ENCODE measurements at places on chromosomes 1 and 21. TPM values are rescaled to one million over a fixed set of nuclear protein-coding genes. Genes with fewer than 3 reads are reported as not detected.
A peak's percentile ranks its signal among the peaks of the same experiment; 100 is the strongest.

OR2T33 gene
- total RNA-seq = not detected

RYR2 gene
- total RNA-seq = 9.2 TPM

DMRTA2 gene
- total RNA-seq = not detected

CRABP2 gene
- 482 TPM for total RNA-seq

GRCh38 chr1:218900615-218901014 lies 273.1 kb upstream of the LYPLAL1 start:
- DNase-seq = no peak
- no peaks in the 10 kb centered on the region for H3K36me3 ChIP-seq
- no peak overlapping the region for H3K4me3 ChIP-seq
- no peaks in the 10 kb centered on the region for H3K27me3 ChIP-seq
- H3K4me1 ChIP-seq = no peaks in the 10 kb centered on the region

GRCh38 chr1:26046246-26047095 lies 553 bp upstream of the SLC30A2 start:
- no peak overlapping the region for H3K27ac ChIP-seq
- DNase-seq = no peak
- no peak overlapping the region for H3K4me3 ChIP-seq

- H3K4me1 ChIP-seq = peaks cover 23% of the 10 kb centered on the region
- no peak overlapping the region for H3K27ac ChIP-seq
- H3K4me3 ChIP-seq = no peak overlapping the region
Observed at GRCh38 chr1:6054596-6054995, 8.9 kb downstream of the KCNAB2 start.

DNA sequence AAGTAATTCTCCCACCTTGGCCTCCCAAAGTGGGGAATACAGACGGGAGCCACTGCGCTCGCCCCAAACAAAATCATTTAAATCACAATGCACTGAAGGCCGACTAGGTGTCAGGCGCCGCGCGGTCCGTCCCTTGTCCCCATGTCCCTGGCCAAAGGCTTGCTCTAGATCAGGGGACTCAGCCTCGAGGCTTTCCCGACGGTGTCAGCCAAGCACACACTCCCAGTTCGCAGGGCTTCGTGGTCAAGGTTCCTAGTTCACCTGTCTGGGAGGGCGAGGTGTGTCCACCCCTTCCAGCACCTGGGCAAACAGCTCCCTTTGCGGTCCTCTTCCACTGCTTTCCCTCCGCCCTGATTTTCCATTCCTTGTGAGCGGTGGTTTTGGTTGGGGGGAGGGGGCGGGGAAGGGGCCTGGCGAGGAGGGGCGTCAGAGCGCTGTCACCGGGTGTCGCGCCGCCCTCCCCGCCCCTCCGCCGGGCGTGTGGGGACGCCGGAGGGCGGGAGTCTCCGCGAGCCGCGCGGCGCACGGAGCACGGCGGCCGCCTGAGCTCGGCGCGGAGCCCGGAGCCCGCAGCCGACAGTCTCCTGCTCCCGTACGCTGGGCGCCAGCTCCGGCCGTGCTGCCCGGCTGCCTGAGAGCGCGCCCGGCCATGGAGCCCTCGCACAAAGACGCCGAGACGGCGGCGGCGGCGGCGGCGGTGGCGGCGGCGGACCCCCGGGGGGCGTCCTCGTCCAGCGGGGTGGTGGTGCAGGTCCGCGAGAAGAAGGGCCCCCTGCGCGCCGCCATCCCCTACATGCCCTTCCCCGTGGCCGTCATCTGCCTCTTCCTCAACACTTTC lies at the start of gene STUM:
Gene STUM, plus strand, starts transcription at position 509 of the 838 bp plus-strand sequence. Its CDS starts 141 bp downstream, at position 650.
- peaks cover 2% of the 10 kb centered on the region for H3K27me3 ChIP-seq
- H3K27ac ChIP-seq = peak within 1 kb of the TSS; percentile 20
- peaks cover 31% of the 10 kb centered on the region for H3K4me1 ChIP-seq
- H3K4me3 ChIP-seq = peak within 1 kb of the TSS; percentile 38
- no peak for DNase-seq

GRCh38 chr1:18808550-18808949 lies 50.9 kb downstream of the TAS1R2 start:
- no peak overlapping the region for H3K4me3 ChIP-seq
- DNase-seq = no peak
- peaks cover 4% of the 10 kb centered on the region for H3K27me3 ChIP-seq
- H3K4me1 ChIP-seq = peaks cover 20% of the 10 kb centered on the region

DNA sequence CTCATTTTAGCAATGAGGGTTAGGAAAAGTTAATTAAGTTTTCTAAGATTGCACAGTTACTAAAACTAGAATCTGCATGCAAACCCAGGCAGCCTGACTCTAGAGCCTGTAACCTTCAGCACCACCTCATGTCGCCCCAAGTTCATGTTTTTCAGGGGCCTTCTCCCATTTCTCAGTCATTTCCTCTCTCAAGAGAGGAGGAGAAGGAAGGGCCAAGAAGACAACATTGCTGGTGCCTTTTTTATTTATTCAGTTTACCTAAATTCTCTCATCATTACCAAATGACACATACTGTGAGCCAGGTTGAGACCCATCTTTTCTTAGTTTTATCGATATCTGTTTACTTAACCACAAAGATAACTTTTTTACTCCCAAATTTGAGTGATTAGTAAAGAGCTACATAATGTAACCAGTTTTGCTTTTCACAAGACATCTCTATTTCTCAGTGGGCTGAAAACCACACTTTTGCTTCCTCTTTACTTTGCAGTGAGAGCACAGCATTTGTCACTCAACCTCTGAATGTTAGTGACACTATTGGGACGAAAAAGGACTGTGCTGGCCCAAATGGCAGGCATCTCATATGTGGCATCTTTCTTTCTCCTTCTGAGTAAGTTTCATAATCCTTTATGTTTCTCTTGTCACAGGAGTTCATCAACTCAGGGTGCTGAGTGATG lies at the start of gene CD101:
Gene CD101, plus strand, starts transcription at position 507 of the 674 bp plus-strand sequence. Its CDS starts 58 bp downstream, at position 565.
- H3K36me3 ChIP-seq = no peaks in the 10 kb centered on the region
- no peaks in the 10 kb centered on the region for H3K27me3 ChIP-seq
- no peak for DNase-seq
- no peak within 1 kb of the TSS for H3K4me3 ChIP-seq
- H3K4me1 ChIP-seq = no peaks in the 10 kb centered on the region

DNA sequence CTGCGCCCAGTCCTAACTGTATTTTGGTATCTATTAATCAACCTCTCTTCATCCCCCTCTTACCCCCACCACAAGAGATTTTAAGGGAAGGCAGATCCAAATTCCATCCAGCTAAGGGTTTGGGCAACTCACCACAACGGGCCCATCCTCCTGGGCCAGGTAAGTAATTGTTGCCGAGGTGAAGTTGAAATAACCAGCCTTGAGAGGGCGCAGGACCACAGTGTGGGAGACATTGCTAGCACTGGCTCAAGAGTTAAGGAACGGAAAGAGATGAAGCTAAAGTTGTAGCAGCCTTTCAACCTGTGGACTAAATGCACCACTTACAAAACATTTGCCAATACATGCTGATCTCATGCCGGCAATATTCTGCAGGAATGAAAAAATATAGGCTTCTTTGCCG lies 5.9 kb downstream of the SSR2 start:
- H3K4me1 ChIP-seq = peaks cover 2% of the 10 kb centered on the region
- H3K27ac ChIP-seq = no peak overlapping the region
- no peaks in the 10 kb centered on the region for H3K27me3 ChIP-seq
- DNase-seq = no peak
- H3K4me3 ChIP-seq = no peak overlapping the region

- DNase-seq = no peak
- H3K36me3 ChIP-seq = no peaks in the 10 kb centered on the region
- H3K27me3 ChIP-seq = no peaks in the 10 kb centered on the region
- H3K27ac ChIP-seq = no peak overlapping the region
- no peaks in the 10 kb centered on the region for H3K4me1 ChIP-seq
Observed at GRCh38 chr1:243950166-243950565, 100.1 kb upstream of the AKT3 start.

DNA sequence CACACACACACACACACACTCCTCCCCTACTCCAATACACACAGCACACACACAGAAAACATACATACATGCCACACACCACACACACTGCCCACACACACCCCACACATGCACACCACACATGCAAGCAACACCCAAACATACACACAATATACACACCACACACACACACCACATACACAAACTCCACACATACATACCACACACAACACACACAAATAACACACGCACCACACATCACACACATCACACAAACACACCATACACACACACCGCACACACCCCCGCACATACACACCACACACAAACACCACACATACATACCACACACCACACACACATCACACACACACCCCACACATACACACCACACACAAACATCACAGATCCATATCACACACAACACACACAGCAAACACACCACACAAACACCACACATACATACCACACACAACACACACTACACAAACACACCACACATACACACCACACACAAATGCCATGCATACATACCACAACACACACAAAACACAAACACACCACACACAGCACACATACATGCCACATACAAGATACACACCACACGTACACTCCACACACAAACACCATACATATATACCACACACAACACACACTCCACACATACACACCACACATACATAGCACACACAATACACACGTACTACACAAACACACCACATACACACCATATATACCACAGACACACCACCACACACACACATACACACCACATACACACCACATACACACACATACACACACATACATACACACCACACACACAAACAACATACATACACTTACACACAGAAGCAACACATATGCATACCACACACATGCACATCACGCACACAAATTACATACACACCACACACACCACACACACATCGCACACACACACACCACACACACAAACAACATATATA lies 932 bp upstream of the RAB7B start:
- no peak for DNase-seq
- H3K4me3 ChIP-seq = no peak overlapping the region
- H3K27me3 ChIP-seq = no peaks in the 10 kb centered on the region
- peaks cover 22% of the 10 kb centered on the region for H3K4me1 ChIP-seq

DNA sequence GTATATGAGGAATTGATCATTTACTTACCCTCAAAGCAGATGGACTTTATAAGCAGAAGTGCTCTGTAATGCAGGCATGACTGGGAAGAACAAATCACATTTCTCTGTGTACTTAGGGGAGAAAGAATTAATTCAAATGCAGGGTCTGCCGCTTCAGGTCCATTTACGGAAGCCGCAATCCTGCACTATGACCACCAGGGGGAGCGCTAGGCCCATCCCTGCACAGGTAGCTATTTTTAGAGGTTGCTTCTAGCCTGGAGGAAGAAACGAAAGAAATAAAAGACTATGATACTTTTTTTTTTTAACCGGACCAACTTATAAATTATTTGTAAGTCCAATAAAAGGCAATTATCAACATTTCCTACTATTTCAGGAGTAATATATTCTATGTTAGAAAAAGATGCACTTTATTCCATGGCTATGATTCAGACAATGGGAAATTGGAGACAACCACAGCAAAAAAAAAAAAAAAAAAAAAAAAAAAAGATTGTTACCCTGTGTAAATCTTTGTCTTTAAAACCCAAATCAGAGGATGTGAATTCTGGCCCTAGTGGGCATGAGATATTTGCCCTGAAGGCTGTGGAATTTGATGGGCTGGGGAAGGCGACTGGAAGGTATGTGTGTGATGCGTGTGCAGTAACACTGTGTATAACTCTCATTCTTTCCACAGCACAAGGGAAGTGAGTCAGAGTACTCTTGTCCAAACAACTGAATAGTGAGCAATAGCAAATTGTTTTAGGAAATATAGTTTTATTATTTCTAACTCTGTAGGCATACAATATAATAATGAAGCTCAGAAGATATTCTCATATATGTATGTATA lies 12.9 kb upstream of the FYB2 start:
- H3K36me3 ChIP-seq = no peaks in the 10 kb centered on the region
- no peak overlapping the region for H3K27ac ChIP-seq
- DNase-seq = peak; percentile 97
- no peaks in the 10 kb centered on the region for H3K4me1 ChIP-seq
- H3K4me3 ChIP-seq = no peak overlapping the region

GRCh38 chr1:117120774-117121588 lies 568 bp downstream of the TRIM45 start:
- DNase-seq = no peak
- peak overlapping the region; percentile 89 for H3K4me3 ChIP-seq
- peaks cover 5% of the 10 kb centered on the region for H3K36me3 ChIP-seq
- H3K27ac ChIP-seq = peak overlapping the region; percentile 97
- H3K4me1 ChIP-seq = peaks cover 23% of the 10 kb centered on the region

DNA sequence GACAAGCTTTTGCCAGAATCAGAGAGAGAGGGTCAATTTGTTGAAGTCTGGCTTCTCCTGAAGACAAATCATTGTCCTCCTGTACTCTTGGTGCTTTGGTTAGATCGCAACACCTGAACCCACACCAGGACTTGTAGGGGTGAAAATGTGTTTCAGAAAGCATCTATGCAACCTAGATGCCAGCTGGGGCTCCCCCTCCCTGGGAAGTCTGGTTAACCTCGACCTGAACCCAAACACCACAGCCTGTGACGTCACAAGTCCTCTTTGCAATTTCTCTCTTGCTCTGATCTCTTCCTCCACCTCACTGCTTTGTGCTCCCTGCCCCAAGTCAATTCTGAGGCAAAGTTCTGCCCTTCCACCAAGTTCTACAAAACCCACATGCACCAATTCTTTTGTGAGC lies 42.8 kb upstream of the USP24 start:
- no peaks in the 10 kb centered on the region for H3K36me3 ChIP-seq
- DNase-seq = no peak
- H3K27ac ChIP-seq = no peak overlapping the region
- H3K27me3 ChIP-seq = no peaks in the 10 kb centered on the region
- H3K4me3 ChIP-seq = no peak overlapping the region

DNA sequence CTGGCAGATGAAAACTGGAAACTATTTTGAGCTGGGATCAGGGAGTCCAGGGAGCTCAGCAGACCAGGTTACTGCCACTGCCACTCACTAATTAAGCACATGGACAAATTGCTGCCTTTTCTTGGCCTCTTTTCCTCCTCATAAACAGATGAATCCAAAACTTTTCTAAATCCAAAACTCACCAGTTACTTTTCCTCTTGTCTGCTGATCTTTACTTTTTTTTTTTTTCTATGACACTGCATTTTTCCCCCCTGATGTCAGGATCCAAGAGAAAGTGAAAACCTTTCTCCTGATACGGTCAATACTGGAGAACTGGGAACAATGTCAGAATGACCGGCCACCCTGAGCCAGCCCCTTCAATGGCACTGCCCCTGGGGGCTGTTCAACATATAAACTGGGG lies 405.8 kb downstream of the DUSP10 start:
- H3K36me3 ChIP-seq = no peaks in the 10 kb centered on the region
- no peak overlapping the region for H3K4me3 ChIP-seq
- H3K4me1 ChIP-seq = peaks cover 5% of the 10 kb centered on the region
- H3K27me3 ChIP-seq = no peaks in the 10 kb centered on the region
- no peak for DNase-seq
- no peak overlapping the region for H3K27ac ChIP-seq

All from spinal cord (tissue), 10 donors.